Hepatocyte (in vitro differentiated cells): ENCODE measurements at places on chromosomes 11 and 22. TPM values are rescaled to one million over a fixed set of nuclear protein-coding genes. Genes with fewer than 3 reads are reported as not detected.

DNA sequence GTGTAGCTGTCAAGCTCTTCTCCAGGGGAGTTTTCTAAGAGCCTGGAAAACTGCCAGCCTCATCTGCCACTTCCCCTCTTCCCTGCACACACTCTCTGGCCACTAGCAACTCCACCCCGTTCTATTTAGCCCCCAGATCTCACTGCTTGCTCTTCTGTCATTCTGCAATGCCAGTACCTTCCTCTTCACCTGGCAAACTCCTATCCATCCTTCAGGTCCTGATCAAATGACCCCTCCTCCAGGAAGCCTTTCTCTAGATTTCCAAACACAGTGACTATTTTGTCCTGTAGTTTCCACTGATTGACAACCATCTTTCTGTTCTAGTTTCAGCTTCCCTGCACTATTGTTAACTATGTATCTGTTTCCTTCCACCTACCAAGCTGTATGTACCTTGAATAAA is 437.7 kb downstream of the SOX6 start:
- no peak overlapping the region for H3K27ac ChIP-seq
- H3K4me1 ChIP-seq: no peaks in the 10 kb centered on the region
- DNase-seq: no peak

- no peaks in the 10 kb centered on the region for H3K4me1 ChIP-seq
- DNase-seq: no peak
- H3K27ac ChIP-seq: no peak overlapping the region
- H3K4me3 ChIP-seq: no peak overlapping the region
- H3K36me3 ChIP-seq: no peaks in the 10 kb centered on the region
These were observed 37.2 kb downstream of the OR2AG2 start for GRCh38 chr11:6734616-6735015.

The ELF5 gene
- total RNA-seq: 0.16 and 0.50 TPM in 2 replicates

DNA sequence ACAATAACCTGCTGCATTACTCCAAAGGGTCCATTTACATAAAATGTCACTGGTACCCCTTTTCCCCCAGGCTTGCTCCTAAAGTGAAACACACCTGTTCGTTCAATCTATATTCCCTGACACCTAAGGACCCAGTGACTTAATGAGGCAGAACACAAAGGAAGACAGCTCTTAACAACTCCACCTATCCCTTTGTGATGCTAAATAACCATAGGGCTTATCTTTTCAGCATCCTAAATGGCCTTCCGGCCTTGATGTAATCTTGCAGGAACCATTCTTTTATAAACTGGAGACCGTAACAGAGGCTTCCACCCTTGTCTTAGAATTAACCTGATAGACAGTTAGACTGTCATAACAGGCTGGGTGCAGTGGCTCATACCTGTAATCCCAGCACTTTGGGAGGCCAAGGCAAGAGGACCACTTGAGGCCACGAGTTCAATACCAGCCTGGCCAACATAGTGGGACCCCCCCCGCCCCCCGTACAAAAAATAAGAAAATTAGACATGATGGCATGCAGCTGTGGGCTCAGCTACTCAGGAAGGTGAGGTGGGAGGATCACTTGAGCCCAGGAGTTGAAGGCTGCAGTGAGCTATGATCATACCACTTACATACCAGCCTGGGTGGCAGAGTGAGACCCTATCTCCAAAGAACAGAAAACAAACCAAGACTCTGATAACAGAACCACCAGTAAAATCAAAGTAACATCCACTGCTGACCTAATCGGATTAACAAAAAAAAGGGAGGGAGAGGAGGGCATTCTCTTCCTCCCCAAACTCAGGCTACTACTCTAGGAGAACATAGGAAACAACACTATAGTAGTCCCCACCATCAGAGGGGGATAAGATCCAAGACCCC is 5.1 kb downstream of the CHEK2 start:
- H3K27me3 ChIP-seq: no peaks in the 10 kb centered on the region
- H3K36me3 ChIP-seq: no peaks in the 10 kb centered on the region
- no peak overlapping the region for H3K27ac ChIP-seq
- no peaks in the 10 kb centered on the region for H3K4me1 ChIP-seq
- no peak for DNase-seq

The IPO7 gene
- total RNA-seq: 92.7 and 115 TPM in 2 replicates

The C1QTNF5 gene
- total RNA-seq: 12.5 and 13.7 TPM in 2 replicates

GRCh38 chr22:17305076-17305475 is 64.2 kb upstream of the CECR2 start:
- no peaks in the 10 kb centered on the region for H3K4me1 ChIP-seq
- H3K4me3 ChIP-seq: no peak overlapping the region
- no peaks in the 10 kb centered on the region for H3K27me3 ChIP-seq
- H3K36me3 ChIP-seq: no peaks in the 10 kb centered on the region

The DERL3 gene
- 1.6 and 1.8 TPM in 2 replicates for total RNA-seq

- no peaks in the 10 kb centered on the region for H3K27me3 ChIP-seq
- DNase-seq: no peak
- H3K36me3 ChIP-seq: no peaks in the 10 kb centered on the region
- H3K4me1 ChIP-seq: no peaks in the 10 kb centered on the region
- H3K4me3 ChIP-seq: no peak overlapping the region
These were observed 142.6 kb upstream of the BLID start for GRCh38 chr11:122258446-122259194.

The GSTP1 gene
- total RNA-seq: 943 and 1,040 TPM in 2 replicates

The CDC45 gene
- total RNA-seq: 6.5 and 7.1 TPM in 2 replicates

The TECTA gene
- 0.12 and 0.50 TPM in 2 replicates for total RNA-seq

- H3K27ac ChIP-seq: no peak overlapping the region
- H3K4me1 ChIP-seq: no peaks in the 10 kb centered on the region
- H3K36me3 ChIP-seq: no peaks in the 10 kb centered on the region
- no peaks in the 10 kb centered on the region for H3K27me3 ChIP-seq
These were observed 16.2 kb downstream of the OR5D16 start for GRCh38 chr11:55854704-55855103.

GRCh38 chr22:38338772-38339379 is 21.6 kb upstream of the CSNK1E start:
- H3K4me1 ChIP-seq: peaks cover 5% of the 10 kb centered on the region
- H3K4me3 ChIP-seq: no peak overlapping the region
- DNase-seq: no peak
- no peaks in the 10 kb centered on the region for H3K36me3 ChIP-seq
- H3K27me3 ChIP-seq: no peaks in the 10 kb centered on the region

DNA sequence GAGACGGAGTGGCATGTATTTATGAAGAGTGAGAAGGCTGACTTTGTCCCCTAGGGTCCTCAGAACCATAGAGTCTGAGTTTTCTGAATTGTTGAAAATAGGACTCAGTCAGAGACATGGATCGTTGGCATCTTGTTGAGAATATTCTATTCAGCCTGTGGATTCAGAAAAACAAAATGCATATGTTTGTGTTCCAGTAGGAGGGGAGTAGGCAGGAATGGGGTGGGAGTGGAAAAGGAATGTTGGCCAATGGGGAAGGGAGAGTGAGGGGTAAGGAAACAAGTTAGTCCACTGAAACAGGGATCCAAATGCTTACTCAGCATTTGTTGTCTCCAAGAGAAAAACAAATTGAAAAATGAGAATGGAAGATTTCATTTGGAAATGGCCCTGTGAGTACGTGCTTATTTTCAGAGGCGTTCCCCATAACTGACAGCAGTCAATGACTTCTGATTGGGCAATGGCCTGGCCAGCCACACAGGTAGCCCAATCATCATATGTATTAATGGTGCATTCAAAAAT is 14.7 kb downstream of the BARX2 start:
- H3K27me3 ChIP-seq: peaks cover 3% of the 10 kb centered on the region
- no peak overlapping the region for H3K27ac ChIP-seq
- H3K4me3 ChIP-seq: no peak overlapping the region
- H3K4me1 ChIP-seq: peaks cover 9% of the 10 kb centered on the region
- DNase-seq: no peak
- no peaks in the 10 kb centered on the region for H3K36me3 ChIP-seq

- H3K4me3 ChIP-seq: no peak overlapping the region
- H3K27ac ChIP-seq: no peak overlapping the region
- H3K36me3 ChIP-seq: no peaks in the 10 kb centered on the region
- no peak for DNase-seq
- no peaks in the 10 kb centered on the region for H3K4me1 ChIP-seq
These were observed 5.1 kb downstream of the TBX1 start for GRCh38 chr22:19765477-19766239.
